ENCODE measurements at places on chromosomes 1 and 21. TPM values are rescaled to one million over a fixed set of nuclear protein-coding genes. Genes with fewer than 3 reads are reported as not detected.

The SPRR1B gene
- polyA plus RNA-seq = not detected

DNA sequence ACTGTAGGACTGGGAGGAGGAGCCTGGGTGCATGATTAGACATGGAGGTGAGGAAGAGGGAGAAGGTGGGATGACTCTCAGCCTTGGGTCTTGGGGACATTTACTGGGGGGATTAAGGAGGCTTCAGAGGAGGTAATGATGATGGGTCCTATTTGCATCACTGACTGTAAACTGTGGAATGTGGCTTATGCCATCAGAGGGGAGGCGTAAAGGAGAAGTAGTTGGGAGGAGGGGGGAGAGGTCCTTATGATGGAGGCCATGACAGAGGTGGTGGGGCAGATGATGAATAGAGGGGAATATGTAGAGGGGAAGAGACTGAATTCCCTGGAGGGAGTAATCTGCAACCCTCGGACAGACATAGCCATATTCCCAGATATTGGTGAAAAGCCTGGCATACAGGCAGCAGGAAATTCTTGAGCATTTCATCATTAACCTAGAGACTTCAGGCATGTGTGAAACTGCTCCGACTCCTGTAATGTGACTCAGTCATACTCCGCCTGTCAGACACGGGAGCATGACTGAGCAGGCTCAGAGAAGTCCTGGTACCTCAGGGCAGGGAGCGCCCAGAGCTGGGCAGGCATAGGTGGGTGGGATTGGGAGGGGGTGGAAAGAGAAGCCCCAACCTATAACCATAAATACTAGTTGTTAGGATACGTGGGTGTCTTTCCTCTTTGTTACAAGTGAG, 8.0 kb upstream of the LCE5A start:
- no peak overlapping the region for H3K27ac ChIP-seq
- H3K27me3 ChIP-seq = peaks cover 25% of the 10 kb centered on the region
- no peaks in the 10 kb centered on the region for H3K36me3 ChIP-seq

- peaks cover 5% of the 10 kb centered on the region for H3K27me3 ChIP-seq
- H3K4me1 ChIP-seq = no peaks in the 10 kb centered on the region
- H3K36me3 ChIP-seq = no peaks in the 10 kb centered on the region
- no peak overlapping the region for H3K4me3 ChIP-seq
- no peak overlapping the region for H3K27ac ChIP-seq
- DNase-seq = no peak
Observed at GRCh38 chr1:62367005-62367557, 47.8 kb upstream of the KANK4 start.

- H3K36me3 ChIP-seq = no peaks in the 10 kb centered on the region
- peak within 1 kb of the TSS; percentile 75 for H3K4me3 ChIP-seq
- peaks cover 8% of the 10 kb centered on the region for H3K27me3 ChIP-seq
- no peak within 1 kb of the TSS for H3K27ac ChIP-seq
- H3K4me1 ChIP-seq = peaks cover 11% of the 10 kb centered on the region
Observed at GRCh38 chr1:204213668-204214662, at the start of gene GOLT1A. Gene GOLT1A (minus strand): TSS chr1:204213988. CDS start chr1:204213906, 82 bp downstream.

DNA sequence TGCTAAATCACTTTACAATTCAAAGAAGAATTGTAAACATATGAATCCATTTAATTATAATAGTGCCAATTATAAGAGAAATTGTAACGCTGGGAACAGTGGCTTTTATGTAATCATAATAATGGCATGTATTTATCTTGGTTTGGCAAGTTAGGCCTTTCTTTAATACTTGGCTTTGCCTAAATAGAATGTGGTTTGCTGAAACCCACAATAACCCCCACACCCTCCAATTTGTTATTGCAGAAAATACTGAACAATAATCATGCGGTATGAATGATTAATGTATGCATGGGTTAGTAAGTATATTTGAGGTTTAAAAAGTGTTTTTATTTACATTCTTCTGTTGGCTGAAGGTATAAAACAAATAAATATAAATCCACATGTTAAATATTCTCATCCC, 138.2 kb downstream of the NFIA start:
- no peaks in the 10 kb centered on the region for H3K4me1 ChIP-seq
- DNase-seq = no peak

DNA sequence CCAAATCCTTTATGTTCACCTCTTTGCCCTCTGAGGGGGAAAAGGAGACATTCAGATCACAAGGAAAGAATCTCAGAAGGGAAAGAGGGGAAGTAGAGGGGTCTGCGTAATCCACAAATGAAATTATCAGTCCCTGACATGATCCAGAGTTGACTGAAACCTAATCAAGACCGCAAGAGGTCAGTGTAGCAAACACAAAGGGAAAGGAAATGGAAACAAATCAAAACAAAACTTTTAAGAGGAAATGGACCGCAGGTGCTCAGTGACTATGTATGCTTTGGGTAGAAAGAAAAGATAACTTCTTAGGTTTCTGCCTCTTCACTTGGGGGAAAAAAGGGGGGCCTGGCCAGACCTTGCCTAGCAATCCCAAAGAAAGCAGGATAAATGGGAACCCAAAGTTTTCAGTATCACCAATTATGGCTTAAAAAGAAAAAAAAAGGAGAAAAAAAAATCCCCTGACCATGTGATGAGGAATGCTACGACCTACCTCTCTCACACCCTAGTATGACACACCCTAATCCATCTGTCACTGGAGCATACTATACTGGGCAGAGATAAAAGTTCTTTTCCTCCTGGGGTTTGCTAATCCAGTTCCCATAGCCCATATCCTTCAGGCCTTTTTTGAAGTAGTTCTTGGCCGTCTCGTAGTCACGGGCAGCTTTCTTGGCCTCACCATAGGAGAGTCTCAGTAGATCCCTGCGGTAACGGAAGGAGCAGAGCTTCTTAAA, 16.9 kb downstream of the CHRNB2 start:
- H3K36me3 ChIP-seq = peaks cover 55% of the 10 kb centered on the region
- no peak overlapping the region for H3K27ac ChIP-seq
- H3K4me3 ChIP-seq = no peak overlapping the region
- H3K4me1 ChIP-seq = peaks cover 5% of the 10 kb centered on the region

DNA sequence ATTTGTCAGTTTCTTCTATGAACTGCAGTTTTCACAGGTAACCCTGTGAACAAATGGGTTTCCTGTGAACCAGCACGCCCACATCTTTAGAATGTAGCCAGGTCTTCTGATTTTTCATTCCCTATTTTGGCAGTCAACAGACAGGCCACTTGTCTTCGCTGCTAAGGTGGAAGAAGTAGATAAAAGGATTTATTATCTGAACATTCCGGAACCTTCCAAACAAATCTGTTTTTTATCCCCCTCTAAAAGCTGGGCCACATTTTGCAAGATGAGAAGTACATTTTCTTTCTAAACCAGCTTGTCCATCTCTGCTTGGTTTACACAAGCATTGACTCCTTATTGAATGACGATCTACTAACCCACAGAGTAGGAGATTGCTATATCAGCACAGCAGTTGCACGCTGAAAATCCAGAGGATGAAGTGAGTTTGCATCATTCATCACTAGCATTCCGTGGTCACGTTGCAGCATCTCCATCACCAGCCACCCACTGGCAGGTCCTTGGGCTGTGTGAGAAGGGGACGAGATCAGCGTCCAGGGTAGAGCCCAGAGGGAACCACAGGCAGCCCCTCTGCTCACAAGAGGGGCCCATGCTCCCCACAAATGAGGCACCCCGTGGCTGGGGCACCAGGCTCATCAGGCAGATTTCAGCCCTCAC, 83.5 kb downstream of the TOMM20 start:
- no peak overlapping the region for H3K4me3 ChIP-seq
- H3K27me3 ChIP-seq = no peaks in the 10 kb centered on the region
- H3K4me1 ChIP-seq = peaks cover 16% of the 10 kb centered on the region
- H3K27ac ChIP-seq = no peak overlapping the region

GRCh38 chr1:64248065-64248464, 44.6 kb downstream of the UBE2U start:
- H3K27ac ChIP-seq = no peak overlapping the region
- H3K4me1 ChIP-seq = peaks cover 12% of the 10 kb centered on the region
- no peaks in the 10 kb centered on the region for H3K36me3 ChIP-seq
- DNase-seq = no peak

- no peaks in the 10 kb centered on the region for H3K36me3 ChIP-seq
- peak; percentile 16 for DNase-seq
- H3K4me1 ChIP-seq = peaks cover 94% of the 10 kb centered on the region
- peak overlapping the region; percentile 89 for H3K27ac ChIP-seq
- no peaks in the 10 kb centered on the region for H3K27me3 ChIP-seq
Observed at GRCh38 chr1:1858382-1859086, 32.4 kb downstream of the GNB1 start.

DNA sequence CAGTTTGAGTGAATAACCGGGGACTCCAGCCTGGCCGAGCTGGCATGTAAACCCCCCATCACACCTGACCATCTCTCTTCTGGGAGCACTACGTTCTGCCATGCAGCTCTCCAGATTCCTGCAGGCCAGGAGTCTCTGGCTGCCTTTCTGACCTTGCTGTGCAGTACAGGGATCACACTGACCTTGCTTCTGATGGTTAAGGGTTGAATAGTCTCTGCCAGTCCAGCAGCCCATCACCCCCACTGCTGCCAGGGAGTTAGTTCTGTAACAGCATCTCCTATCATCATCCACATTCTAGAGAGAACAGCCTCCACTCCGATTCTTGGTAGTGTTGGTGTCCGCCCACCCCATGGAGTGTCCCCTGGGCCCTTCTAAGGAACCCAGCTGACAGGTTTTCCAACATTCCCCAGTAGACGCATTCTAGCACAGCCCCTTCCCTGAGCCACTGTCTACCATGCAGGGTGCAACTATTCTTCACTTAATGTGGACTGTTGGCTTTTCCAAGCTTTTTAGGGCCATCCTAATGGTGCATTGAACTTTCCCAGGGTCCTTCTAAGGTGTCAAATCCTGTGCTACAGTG, 109.8 kb downstream of the RIPK4 start:
- H3K27ac ChIP-seq = no peak overlapping the region
- no peak overlapping the region for H3K4me3 ChIP-seq
- H3K4me1 ChIP-seq = no peaks in the 10 kb centered on the region
- no peaks in the 10 kb centered on the region for H3K36me3 ChIP-seq
- H3K27me3 ChIP-seq = peaks cover 26% of the 10 kb centered on the region

The FCRL2 gene
- polyA plus RNA-seq = 26.1 TPM

- no peaks in the 10 kb centered on the region for H3K36me3 ChIP-seq
- DNase-seq = no peak
- no peaks in the 10 kb centered on the region for H3K27me3 ChIP-seq
- no peak overlapping the region for H3K27ac ChIP-seq
Observed at GRCh38 chr1:227919906-227920305, 27.8 kb downstream of the WNT9A start.

GRCh38 chr1:110455151-110455550, 4.2 kb downstream of the PROK1 start:
- no peaks in the 10 kb centered on the region for H3K4me1 ChIP-seq
- DNase-seq = no peak
- peaks cover 28% of the 10 kb centered on the region for H3K27me3 ChIP-seq
- no peaks in the 10 kb centered on the region for H3K36me3 ChIP-seq
- no peak overlapping the region for H3K4me3 ChIP-seq

Measured in naive B cell (primary cell).